ENCODE measurements at places on chromosomes 4 and X.

DNA sequence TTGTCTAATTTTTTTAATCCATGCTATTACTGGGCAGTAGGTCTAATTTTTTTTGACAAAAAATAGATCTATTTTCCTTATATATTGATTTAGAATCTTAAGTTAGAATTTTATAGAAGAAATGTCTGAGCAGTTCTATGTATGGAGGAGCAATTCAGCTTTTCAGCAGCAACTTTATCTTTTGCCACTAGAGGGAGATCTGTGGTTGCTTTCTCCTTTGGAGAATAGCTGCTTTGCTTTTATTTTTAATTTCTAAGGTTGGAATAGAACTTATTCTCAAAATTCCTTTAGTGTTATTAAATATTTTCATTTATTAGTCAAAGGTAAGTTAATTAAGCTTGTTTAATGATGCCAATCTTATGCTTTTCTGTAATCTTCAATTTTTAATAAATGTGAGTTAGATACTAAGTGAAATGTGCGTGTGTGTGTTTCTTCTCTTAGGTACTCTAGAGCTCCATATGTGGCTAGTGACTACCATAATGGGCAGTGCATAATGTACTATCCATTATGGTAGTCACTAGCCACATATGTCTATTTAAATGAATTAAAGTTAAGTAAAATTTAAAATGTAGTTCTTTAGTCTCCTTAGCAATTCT is 29.3 kb downstream of the FAM199X start:
- no peak for DNase-seq

DNA sequence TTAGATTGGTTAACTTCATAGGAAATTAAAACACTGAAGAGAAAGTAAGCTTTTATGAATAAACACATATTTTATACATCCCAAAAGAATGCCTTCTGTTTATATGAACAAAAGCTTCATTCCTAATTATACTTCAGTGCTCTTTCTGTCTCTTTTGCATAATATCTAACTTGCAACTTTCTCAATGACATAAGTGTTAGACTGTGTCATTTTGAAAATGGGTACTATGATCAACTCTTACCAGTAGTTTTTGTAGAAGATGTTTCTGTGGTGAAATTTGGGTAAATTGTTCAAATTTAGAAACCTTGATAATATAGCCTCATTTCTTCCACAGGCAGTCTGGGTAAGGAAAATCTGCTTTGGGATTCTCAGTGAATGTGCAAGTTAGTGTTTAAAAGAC is 991.4 kb downstream of the CCSER1 start:
- no peak for DNase-seq

DNA sequence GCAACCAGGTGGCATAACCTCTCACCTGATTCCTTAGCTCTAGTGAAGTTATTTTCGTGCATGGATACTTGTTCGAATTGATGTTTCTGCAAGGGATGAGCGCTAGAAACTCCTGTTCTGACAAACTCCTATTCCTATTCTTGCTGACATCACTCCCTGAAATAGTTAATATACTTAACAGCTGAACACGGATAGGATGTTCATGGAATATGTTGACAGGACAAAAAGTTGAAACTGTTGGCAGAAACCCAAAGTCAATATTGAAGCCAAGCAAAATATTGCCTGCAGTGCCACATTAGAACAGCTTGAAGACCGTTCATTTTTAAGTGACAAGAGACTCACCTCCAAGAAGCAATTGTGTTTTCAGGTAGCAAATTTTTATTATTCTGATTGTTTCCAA is at the start of gene KLKB1:
Gene KLKB1, plus strand, starts transcription at position 287 of the 400 bp plus-strand sequence. CDS start 689 bp downstream, outside the sequence.
- no peak for DNase-seq

- no peak for DNase-seq
Observed at GRCh38 chr4:126027601-126028000, 712.8 kb downstream of the FAT4 start.

DNA sequence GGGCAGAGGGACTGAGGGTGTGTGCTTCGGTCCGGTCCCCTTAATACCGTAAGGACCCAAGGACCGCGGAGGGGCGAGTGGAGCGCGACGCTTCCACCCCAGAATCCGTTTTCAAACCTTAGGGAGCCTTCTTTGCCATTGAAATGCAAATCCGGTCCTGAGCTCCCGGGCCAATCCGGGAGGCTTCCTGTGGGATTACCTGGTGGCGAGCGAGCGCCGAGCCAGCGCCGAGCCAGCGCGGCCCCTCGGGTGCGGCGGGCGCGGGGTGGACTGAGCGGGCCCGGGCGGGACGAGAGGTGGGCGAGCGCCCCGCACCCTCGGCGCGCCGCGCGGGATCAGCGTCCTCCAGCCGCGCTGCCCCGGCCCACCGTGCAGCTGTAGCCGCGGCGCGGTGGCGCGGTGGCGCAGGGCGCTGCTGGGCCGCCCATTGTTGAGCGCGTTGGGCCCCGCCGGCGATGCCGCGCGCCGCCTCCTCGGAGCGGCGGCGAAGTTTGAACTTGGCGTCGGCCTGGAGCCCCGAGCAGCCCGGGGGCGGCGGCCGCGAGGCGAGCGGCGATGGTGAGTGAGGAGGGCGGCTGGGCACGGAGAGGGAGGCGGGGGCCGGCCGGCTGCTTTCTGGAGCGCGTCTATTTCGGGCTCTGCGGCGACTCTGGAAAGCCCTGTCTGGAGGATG is 208.7 kb downstream of the SOWAHB start:
- no peak for DNase-seq

GRCh38 chr4:74583089-74583700 is 138.3 kb downstream of the AREG start:
- no peak for DNase-seq

DNA sequence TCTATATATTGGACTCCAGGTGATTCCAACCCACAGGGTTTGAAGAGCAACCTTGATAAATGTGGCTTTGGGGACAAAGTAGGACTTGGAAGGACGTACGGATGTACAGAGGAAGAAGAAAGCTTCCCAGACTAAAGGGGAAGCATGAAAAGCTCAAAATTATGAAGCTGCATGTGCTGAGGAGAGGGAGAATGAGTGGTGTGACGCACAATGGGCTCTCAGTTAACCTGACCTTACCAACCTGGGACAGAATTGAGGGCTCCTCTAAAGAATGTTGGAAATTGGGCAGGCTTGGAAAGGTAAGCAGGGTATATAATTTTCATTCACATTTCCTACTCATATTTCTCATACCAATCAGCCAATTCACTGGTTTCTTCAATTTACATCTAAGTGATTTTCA is 10.5 kb upstream of the TIGD2 start:
- DNase-seq = no peak

DNA sequence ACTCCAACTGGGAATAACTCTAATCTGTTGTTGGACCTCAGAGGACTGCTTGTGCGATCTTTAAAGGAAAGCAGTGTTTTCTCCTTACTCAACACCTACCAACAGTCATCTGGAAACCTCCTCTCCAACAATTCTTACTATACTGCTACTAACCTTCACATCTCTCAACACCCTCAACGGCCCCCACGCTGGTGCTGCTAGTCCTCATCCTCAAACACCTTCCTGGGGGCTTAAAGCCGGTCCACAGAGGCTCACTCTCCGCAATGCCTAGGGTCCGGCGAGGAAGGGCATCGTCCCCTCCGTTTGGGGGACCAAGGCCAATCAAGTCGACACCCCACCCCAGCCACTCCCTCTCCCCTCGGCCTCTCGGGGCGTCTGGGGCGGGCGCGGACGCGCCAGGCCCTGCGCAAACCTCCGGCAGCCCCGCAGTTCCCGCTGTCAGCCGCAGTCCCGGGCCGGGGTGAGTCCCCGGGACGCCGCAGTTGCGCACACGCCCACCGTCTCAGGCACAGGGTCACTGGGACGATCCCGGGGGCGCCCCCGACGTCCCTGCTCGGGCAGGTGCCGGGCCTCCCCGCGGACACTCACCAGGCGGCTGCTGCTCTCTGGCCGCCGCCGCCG is 418 bp downstream of the TAB3 start:
- DNase-seq = no peak

DNA sequence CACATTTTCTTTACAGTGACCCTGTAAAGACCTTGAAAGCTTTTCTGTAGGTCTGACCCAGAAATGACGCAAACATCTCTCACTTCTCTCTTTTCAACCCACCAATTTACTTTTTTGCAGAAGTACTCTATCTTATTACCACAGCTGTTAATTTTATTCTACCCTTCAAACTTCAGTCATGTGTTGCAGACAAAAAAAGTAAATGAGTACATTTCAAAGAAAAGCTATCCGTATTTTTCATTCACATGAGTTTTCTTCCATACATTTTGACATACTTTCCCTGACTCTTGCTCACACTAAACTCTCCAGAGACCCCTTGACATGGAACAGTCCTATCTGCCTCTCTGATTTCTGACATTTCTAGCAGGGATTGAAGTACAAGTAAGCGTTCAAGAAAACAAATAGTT is 51.7 kb downstream of the SLC7A11 start:
- DNase-seq = no peak

DNA sequence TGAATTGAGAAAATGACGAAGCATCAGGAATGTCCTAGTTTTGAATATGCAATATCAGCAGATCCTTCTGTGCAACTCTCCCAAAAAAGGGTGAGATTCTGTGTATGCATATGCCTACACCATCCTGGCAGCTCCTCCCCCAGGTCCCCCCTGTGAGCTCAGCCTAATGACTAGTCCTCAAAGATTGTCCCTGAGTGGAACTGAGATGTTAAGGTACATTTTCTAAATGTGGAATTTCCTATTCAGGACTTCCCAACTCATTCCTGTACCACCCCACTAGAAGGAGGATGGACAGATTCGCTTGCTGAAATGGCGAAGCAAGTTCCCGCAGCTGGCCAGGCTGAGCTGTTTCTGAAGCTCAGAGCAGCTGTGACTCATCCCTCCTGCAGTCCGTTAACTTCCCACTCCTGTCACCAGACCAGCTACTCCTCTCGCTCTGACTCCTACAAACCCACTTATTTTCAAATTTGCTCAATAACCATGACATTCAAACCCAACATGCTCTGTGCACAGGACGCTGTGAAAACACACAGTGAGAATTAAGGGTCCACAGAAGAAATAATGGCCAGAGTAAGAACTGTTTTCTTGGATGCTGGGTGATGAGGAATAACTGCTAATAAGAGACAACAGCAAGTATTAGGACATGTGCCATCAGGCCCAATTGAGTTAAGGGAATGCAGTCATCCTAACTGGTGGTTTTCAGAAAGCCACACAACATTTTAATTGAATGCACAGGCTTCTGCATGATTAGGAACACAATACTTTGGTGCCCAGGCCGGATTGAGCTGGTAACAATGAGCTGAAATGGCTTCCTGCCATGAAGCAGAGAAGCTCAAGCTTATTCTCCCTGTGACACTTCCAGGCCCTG is 40.0 kb upstream of the IRF2 start:
- DNase-seq = peak; percentile 65

DNA sequence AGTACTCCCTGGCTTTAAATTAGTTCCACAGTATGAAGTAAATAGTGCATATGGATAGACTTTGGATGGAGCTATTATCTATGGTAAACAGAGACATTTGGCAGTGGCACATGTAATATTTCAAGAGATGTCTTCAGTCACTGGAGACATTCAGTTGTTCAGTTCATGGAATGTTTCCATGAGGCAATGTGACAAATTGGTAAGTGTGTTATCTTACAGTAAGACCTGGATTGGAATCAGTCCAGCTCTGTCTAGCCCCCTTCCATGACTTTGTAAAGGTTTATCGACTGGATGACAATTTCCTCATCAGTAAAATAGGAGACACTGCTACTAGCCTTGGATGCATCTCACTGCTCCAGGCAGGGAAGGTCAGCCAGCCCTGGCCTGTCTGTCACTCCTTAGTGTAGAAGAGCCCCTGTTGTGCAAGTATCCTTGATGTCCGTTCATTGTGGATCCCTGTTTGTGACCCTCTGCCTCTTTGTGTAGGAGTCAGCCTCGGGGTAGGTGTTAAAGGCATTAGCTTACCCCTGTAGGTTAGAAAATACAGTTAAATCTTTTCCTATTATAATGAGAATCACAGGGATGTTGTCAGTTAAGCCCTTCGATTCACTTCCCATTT is 335.9 kb downstream of the ANK2 start:
- DNase-seq = no peak

GRCh38 chr4:137961051-137961438 is 281.1 kb downstream of the SLC7A11 start:
- no peak for DNase-seq

DNA sequence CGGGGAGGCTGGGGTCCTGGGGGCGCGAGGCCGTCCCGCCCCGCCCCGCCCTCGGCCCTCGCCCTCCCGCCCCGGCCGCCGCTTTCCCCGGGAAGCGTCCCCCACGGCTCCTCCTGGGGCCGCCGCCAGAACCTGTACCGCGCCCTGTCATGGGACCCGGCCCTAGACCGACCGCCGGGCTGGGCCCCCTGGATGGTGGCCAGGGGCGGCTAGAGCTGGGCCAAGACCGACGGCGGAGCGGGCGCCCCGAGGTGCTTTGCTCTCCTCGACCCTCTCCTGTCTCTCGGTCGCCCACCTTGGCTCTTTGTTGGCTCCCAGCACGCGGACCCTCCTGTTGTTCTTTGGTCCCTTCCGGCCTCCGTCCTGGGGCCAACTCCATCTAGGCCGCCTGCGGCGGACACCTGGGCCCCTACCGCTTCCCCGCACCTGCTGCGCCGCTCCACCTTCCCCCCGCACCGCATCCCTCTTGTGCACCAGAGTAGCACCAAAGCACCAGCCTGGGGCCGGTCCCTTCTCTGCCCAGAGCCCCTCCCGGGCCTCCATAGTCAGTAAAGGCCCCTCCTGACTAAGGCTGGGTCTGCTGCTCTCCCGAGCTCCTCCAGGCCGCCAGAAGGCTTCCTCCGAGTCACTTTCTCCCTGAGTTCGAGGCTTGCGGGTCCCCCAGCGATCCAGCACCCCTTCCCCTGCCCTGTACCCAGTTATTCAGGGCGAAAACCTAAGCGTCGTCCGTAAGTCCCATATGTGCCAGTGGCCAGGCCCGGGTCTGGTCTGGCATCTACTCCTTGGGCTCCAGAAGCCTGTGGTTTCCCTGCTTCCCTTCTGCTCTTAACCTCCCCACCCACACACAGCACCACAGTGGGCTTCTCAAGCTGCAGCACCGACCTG is 587 bp downstream of the TACC3 start:
- no peak for DNase-seq

All from activated CD4-positive, alpha-beta T cell treated with anti-CD3 and anti-CD28 coated beads, Interleukin-2, amount 50 U/mL, for 24 hours (primary cell).